ENCODE measurements at places on chromosomes 5 and 9. TPM values are rescaled to one million over a fixed set of nuclear protein-coding genes. Genes with fewer than 3 reads are reported as not detected.

- DNase-seq, result no peak
These were observed 476.0 kb upstream of the CD180 start for GRCh38 chr5:67672636-67673035.

GRCh38 chr5:54234304-54234933 lies 76.0 kb downstream of the ARL15 start:
- DNase-seq, result no peak

DNA sequence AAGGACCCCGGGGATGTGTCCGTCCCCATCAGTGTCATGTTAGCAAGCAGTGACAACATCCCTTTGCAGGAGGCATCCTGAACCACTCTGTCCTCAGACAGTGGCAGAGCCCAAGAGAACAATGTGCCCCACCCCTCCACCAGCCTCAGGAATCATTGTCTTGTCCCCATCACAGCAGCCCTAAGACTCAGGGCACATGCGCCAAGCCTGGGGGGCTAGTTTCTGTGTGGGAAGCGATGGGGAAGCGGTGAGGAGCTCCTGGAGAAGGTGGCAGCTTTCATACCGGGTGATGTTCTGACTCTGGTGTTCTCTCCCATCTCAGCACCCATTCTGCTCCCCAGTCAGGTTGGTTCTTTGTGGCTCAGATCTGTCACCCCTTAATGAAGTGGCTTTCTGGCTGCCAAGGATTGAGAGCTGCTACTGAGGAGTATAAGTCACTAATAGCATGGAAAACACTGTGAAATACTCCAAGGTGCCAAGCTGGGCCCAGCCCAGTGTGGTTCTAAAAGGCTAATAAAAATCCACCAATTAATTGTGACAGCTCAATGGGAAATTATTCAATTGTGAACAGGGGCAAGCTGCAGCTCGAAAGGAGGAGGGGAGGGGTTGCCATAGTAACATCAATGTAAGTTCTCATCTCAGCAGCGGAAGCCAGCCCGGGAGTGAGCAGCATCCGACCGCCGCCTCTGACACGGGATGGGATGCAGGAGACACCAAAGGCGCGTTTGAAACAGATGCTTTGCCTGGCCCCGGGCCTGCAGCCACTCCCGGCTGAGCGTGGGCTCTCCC lies 4.7 kb downstream of the QRFP start:
- DNase-seq, result no peak

DNA sequence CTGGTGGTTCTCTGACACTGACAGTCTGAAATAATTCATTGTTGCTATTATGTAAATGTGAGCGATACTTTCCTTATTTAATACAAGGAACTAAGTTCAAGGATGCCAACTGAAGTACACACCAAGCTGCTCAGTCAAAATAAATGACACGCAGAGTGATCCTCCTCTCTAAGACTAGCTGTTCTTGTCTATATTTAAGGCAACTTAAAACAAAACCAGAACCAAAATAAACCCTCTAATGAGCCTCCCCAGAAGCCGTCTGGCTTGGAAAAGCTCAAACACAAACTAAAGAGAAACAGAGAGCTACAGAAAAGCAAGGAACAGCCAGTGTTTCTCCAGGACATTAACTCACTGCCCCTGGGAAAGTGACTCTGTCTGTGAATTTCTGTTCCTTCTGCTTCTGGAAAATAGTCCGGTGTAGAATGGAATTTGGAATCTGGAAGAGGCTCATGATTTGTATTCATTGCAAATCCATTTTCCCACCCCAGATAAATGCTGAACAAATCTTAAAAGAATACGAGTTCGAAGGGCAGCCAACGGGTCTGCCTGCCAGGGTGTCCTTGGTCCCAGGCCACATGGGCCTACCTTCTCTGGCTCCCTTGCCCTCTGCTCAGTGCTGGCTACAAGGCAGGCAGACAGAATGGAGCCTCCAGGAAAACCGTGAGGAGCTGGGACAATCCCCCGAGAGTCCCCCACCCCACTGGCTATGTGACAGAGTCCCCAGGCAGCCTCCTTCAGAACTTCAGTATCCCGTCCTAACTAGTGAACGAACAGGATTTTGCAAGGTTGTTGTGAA lies 14.8 kb downstream of the GGTA1 start:
- no peak for DNase-seq

GRCh38 chr5:179259731-179260323 lies 85.4 kb downstream of the ADAMTS2 start:
- no peak for DNase-seq

GRCh38 chr5:43190755-43191603 lies 1.0 kb upstream of the NIM1K start:
- no peak for DNase-seq

DNA sequence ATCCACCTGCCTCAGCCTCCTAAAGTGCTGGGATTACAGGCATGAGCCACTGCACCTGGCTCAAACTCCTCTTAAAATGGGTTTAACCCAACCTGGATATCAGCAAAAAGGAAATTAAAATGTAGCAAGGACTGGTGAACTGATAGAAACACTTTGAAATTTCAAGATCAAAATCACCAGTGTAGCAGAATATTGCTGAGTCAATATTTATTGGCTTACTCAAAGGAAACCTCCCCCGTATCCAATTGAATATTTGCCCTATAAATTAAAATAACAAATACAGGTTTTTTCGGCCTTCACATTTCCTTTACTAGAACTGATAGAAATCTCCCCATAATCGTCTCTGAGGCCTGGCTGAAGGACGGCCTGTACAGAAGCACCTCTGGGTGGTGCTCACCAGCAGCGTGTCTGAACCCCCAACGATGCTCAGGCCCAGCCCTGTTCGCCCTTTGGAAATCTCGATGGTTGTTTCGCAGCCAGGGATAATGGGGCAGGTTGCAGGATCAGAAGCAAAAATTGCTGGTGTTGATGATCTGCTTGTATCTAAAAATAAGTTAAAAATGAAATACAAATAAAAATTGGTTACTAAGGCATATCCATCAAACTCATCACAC lies 156.6 kb downstream of the MPDZ start:
- no peak for DNase-seq

- no peak for DNase-seq
These were observed 99.5 kb upstream of the LMX1B start for GRCh38 chr9:126514037-126514821.

DNA sequence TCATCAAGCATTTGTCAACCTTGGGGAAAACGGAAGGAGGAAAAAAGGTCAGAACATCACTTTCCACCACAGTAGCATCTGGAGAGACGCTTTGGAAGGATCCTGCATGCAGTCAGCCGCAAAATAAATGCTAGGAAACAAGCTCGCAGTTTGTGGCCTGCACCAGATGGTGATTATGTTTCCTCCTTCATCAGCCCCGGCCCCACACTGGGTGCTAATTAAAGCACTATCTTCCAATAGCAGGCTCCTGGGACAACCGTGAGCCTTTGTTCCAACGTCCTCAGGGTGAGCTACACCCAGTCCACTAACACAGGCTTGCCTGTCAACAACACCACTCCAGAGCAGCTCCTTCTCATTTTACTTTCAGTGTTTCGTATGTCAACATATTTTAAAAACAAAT lies 64.0 kb downstream of the RNF130 start:
- DNase-seq, result no peak

The PCDHGC5 gene
- 3.4 TPM for total RNA-seq

The TEK gene
- total RNA-seq, result 12.5 TPM

The ENTPD8 gene
- not detected for total RNA-seq

Measured in vagina (tissue), 2 donors.